Posterior cingulate gyrus (tissue), 11 donors: ENCODE measurements at places on chromosomes 12 and 14.

- peak; percentile 72 for DNase-seq
Observed at GRCh38 chr12:2944401-2945047, 14.7 kb upstream of the TEAD4 start.

GRCh38 chr12:7092229-7092985 is at the start of gene C1R:
TSS of gene C1R (minus strand) at chr12:7092445. CDS start at chr12:7092388, 57 bp downstream.
- DNase-seq: peak; percentile 63

DNA sequence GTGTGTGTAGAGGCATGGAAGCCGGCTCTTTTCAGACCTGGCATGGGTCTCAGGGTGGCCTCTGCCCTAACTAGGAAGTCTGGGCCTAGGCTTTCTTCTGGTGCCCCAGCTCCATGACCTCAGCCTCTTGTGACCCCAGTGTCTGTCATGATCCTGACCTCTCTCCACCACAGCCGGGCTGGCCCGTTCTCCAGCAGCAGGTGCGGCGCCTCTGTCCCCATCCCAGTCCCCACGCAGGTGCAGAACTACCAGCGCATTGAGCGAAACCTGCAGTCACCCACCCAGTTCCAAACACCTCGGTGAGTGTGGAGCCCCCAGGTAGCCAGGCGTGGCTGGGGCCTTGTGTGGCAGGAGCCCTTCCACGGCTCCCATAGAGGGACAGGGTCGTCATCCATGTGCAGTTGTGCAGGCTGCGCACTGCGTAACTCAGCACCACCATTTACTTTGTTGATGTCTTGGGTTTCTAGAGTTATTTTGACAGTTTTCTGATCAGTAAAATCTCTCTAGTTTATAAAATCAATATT is 14.8 kb upstream of the PUS1 start:
- no peak for DNase-seq

DNA sequence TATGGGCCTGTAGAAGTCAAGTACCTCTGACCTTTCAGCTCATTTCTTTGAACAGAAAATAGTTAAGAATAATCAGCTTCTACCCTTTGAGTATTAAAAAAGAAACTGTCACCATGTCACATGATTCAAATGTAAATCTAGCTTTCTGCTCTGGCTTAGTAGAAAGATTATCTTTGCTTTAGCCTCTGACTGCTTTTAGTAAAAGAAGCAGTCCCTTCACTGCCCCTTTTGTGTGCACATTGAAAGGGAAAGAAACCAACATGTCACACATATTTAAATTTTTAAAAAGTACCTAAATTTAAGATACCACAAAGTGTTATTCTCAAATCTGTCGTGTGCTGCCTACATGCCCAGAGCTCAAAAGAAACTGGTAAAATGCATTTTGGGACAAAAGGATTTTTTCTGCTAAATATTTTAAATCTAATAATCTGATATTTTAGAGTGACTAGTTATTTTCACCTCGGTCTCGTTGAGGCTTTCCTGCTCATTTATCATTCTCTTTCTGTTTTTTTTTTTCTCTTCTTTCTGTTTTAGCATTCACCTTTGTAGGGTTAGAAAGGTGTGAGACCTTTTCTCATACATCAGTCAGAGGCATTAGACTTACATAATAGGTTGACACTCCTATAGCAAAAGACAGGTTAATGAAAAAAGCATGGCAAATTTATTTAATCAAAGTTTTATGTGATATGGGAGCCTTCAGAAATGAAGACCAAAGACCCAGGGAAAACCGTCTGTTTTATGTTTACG is 41.3 kb downstream of the SLC16A7 start:
- DNase-seq: no peak

DNA sequence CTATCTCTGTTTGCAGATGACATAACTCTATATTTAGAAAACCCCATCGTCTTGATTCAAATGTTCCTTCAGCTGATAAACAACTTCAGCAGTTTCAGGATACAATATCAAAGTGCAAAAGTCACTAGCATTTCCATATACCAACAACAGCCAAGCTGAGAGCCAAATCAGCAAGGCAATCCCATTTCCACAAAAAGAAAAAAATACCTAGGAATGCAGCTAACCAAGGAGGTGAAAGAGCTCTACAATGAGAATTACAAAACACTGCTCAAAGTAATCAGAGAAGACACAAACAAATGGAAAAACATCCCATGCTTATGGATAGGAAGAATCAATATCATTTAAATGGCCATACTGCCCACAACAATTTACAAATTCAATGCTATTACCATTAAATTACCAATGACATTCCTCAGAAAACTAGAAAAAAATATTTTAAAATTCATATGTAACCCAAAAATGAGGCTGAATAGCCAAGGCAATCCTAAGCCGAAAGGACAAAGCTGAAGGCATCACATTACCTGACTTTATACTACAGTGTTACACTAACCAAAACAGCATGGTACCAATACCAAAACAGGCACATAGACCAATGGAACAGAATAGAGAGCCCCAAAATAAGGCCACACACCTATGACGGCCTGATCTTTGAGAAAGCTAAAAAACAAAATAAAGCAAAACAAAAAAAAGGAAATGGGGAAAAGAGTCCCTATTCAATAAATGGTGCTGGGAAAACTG is 901.7 kb downstream of the LRFN5 start:
- no peak for DNase-seq

GRCh38 chr12:116062698-116063097 is 214.8 kb downstream of the MED13L start:
- no peak for DNase-seq
